Ureter (tissue), 1 donor: ENCODE measurements at places on chromosomes 2 and 18. TPM values are rescaled to one million over a fixed set of nuclear protein-coding genes. Genes with fewer than 3 reads are reported as not detected.

DNA sequence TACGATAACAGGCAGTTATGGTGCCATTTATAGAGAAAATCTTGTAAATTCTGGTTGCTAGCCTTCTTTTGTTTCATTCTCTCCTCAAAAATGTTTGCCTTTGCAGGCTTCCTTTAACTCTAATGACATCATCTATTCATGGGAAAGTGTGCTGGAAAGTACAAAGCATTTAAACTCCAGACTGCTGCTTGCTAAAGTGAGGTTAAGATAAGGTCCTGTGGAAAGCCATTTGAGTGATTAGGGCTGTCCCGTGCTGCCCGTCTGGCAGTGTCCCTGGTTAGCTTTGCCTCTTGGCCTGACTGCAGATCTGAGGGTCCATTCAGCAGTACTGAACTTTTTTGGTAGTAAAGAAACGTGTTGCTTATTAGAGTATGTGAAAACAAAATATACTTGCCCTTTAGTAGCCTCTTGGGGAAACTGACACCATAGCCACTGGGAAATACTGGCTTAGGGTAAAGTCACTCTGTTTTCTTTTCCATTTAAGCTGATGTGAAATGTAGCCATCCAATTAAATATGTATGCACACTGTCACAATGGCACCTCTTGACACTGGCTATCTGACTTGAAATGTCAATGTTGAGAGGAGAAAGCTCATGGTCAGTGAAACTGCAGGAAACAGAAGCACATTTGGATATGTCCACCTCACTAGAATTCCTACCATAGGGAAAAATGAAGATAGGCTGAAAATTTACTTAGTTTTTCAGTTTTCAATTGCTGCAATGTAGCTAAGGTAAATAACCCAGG is 321.5 kb downstream of the SLC8A1 start:
- no peak for DNase-seq

- peak; percentile 50 for DNase-seq
These were observed 97.4 kb upstream of the LRATD1 start for GRCh38 chr2:14535156-14535555.

The OSBPL1A gene
- 40.4 TPM for total RNA-seq

DNA sequence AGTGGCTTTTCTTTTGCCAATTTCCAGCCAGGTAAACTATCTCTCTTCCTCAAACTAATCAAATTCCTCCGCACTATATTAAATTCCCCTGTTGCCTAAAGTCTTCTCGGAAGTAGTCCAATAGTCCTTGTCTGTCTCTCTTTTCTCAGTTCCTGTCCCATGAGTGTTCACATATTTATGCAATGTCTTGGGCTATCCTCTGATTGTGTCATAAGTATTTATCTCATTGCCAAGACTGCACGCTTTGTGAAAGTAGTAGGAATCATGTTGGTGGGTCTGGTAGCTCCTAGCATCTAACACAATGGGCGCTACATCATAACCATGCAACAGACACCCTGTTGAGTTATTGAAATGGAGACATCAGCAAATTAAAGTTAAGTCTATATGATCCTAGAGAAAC is 59.9 kb upstream of the POU3F3 start:
- DNase-seq, result no peak

DNA sequence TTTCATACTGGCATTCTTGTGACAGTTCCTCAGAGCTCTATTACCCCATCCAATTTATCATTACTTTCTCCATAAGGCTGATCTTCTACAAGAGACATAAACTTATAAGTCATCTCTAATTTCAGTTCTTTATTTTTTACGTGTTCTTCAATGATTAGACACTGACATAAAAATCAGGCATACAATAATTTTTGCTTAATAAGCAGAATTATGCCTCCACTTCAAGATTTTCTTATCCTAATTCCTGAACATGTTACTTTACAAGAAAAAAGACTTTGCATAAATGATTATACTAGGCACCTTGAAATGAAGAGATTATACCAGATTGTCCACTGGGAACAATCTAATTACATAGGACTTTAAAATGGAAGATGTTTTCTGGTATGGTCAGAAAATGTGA is 1304.5 kb upstream of the SLC39A10 start:
- DNase-seq, result no peak

The BOK gene
- 16.0 TPM for total RNA-seq

DNA sequence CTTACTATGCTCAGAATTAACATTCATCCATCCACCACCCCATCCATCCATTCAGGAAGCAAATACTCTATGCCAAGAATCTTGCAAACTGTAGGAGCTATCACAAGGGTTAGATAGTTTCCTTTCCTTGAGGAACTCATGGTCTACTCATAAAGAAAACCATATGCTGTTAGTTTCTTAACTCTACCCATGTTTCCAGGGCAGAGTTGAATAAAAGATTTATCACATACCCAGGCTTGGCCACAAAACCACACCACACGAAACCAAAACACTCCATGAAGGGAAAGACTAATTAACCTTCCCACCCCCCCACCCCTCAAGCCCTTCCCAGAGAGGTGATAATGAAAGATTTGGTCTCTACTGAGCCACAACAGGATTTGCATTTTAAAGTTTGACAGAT is 23.7 kb upstream of the MSGN1 start:
- no peak for DNase-seq

DNA sequence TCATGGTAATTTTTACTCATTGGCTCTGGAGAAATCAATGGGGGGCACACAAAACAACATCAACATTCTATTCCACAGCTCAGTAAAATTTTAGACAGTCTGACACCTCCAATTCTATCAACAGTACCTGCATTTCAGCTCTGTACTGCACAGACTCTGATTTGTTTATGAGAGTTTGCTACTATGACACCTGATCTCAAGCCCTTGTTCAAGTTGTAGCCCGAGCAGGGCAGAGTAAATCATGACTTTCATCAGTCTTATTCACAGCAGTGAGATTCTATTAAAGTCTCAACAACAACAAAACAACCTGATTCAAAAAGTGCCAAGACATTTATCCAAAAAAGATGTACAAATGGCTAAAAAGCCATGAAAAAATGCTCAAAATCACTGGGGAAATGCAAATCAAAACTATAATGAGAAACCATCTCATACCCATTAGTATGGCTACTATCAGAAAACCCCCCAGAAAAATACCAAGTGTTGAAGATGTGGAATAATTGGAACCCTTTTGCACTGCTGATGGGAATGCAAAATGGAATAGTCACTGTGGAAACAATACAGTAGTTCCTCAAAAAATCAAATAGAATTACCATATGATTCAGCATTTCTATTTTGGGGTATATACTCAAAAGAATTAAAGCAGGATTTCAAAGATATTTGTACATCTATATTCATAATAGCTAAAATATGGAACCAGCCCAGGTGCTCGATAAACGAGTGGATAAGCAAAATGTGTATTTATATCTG is 71.7 kb upstream of the RBMS1 start:
- DNase-seq, result no peak

DNA sequence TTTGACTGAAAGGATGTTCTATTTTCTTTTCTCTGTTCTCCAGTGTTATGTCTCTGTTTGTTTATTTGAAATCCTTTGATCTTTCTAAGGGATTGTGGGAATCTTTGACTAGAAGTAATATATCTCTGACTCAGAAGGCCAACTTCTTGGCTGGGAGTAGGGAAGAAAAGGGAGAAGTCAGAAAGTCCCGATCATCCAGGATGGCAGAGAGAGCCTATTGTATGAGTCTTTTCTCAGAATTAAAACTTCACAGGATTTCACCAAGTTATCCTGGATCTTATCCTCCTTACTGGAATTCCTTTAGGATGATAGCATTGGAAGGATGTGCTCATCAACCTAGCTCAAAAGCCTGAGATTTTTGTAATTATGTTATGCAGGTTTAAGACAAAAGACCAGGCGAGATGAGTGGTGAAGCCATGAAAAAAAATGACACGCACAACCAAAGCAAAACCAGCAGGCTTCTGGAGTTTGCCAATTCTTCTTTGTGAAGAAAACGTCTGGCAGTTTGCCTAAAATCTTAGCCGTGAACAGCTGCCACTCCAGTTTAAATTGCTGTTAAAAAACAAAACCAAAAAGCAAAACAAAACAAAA is 383.6 kb upstream of the SMIM21 start:
- DNase-seq, result no peak
